Sciatic nerve (tissue), 2 donors: ENCODE measurements at places on chromosomes 6 and 20.

GRCh38 chr20:40810332-40811000, 121.4 kb upstream of the MAFB start:
- no peak for DNase-seq

DNA sequence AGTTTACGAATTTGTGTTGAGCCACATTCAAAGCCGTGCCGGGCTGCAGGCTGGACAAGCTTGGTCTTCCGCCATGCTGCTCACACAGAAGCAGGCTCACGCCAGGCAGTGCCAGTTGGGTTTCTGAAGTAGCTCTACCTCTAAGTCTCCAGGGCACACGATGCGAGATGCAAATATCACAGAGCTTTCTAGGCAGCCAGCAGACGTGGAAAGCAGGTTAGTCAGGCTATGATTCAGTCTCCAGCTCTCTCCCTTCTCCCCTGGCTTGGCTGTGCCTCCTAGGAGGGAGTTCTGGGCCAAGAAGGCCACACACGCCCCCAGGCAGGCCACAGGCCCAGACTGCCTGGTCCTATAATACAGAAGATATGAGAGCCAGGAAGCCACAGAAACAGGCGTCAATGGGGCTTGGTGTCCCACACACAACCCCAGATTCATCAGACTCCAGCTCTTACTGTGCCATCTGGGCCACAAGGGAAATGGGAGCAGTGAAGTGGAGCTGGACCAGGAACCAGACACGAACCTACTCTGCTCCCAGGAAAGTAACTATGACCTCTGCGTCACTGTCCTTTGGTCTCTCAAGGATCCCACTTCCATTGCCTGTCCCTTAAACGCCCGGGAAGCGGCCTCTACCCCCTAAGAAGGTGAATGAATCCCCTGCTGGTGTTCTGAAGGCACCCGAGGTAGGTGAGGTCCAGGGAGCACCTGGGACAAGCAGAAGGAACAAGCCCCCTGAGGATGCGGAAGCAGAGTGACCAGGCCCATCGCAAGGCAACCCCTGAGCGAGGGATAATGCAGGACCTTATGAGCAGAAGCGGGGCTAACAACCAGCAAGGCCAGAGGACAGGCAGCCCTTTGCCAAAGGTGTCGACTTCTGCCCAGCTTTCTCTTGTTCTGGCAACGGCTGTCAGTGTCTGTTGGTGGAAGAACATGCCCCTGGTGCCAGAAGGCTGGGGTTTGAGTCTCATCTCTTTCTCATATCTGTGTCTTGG, 61.2 kb downstream of the GFOD1 start:
- no peak for DNase-seq

DNA sequence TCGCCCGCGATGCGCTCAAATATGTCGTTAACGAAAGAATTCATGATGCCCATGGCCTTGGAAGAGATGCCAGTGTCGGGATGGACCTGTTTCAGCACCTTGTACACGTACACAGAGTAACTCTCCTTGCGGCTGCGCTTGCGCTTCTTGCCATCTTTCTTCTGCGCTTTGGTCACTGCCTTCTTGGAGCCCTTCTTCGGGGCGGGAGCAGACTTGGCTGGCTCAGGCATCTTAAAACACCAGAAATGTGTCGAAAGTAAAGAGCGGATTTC, 36.4 kb downstream of the HFE start:
- DNase-seq: peak; percentile 84

DNA sequence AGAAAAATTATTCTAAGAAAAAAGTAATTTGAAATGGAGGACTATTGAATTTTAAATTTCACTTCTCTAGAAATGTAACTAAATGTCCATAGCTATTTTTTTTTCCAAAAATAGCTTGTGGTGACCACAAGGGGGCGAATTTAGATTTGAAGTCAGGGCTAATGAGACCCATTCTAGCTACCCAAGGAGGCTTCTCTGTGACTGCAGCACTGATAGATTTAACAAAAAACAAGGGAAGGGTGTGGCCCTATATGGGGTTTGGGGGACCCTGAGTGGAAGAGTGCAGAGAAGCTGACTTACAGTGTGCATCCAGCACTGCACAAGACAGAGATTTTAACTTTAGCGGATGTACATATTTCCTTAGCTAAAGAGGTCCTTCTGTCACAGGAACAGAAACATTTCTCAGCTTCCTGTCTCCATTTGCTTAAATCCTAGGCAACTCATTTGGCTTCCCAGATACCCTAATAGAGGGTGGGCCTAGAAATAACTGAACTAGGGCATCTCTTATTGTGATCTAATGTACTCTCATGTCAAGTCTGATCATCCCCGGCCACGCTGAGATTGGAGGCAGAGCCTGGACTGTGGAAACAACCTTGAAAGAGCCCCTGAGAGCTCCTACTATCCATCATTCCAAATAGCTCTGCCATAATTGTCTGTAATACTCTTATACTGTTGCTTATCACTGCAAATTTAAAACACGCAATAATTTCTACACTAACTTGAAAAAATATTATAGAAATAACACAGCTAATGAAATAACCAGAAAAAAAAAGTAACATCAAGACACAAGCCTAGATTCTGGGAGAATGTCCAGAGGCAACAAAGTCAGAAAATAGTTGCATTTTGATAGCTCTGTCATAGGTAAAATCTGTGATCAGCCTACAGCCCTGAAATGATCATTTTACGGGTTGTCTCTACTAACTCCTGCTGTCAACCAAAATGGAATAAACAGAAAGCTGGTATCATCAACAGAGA, 93.6 kb downstream of the SNAP91 start:
- DNase-seq: no peak

DNA sequence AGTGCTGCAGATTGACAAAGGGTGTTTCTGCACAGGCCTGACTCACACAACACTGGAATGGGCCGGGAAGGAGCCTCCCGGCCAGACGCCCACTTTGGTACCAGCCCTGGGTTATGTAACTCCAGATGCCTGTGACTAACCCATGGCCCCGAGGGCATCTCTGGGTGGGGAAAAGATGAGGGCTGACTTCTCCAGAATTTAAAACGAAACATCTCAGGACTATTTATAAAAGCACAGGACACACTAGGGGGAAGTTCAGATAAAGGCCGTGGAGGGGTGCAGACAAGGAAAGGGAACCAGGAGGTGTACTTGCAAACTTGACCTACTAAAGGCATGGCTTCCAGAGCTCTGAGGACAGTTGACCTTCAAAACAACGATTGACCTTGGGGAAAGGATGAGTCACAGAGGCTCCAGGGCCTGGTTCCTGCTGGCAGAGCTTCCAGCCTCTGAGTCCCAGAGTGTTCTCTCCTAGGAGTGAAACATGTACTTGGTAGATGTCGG, 196.9 kb downstream of the NFATC2 start:
- no peak for DNase-seq

GRCh38 chr6:128463942-128464341, 56.5 kb downstream of the PTPRK start:
- DNase-seq: no peak

- DNase-seq: no peak
These were observed 28.4 kb upstream of the ANKRD60 start for GRCh38 chr20:58256842-58257241.

DNA sequence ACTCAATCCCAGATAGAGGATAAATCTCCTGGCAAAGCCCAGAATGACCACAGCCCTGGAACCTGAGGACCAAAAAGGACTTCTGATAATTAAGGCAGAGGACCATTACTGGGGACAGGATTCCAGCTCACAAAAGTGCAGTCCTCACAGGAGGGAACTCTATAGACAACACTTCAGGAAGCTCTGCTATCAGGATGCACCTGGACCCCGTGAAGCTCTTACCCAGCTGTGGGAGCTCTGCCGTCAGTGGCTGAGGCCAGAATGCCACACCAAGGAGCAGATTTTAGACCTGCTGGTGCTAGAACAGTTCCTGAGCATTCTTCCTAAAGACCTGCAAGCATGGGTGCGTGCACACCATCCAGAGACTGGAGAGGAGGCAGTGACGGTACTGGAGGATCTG, 992 bp downstream of the ZSCAN16 start:
- DNase-seq: no peak

DNA sequence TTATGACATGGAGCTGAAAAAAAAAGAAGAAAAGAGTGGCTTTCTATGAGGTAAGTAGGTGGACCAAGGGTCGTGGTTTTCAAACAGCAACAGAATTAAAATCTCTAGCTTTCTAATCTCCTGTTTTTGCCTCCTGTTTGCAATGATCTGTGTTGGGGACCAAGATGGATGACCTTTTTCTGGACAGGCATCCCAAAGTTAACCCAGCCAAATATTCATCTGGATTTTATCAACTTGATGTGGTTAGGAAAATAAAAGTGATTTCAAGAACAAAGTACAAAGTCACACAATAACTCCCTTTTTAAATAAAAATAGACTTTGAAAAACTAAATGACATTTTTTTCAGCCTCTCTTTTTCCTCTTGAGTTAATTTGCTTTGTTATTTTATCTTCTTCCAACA, 282.1 kb upstream of the PRDM1 start:
- DNase-seq: no peak

DNA sequence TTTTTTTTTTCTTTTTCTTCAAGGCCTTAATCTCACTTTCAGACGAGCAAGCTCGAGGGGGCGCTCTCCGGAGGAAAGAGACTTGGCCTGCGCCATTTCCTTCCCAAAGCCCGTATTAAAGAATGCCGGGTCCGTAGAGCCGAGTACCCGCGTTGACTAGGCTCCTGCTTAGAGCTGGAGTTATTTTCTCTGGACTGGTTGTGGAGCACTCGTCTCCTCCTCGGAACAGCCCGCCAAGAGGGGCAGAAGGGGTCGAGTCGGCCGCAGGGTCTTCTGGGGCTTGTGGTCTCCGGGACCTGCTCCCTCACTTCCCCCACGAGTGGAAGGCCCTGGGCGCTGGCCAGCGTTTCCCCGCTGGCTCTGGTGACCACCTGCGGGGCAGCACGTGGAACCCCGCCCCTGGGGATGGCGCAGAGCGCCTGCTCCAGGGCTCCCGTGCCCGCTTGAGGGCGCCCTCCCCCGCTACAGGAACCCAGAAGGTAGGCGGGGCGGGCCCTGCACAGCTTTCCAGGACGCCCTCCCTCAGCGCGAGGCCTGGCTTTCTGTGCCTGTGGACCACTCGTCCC, 2.7 kb upstream of the MEI4 start:
- peak; percentile 59 for DNase-seq

GRCh38 chr20:4018023-4018748, 2.8 kb upstream of the RNF24 start:
- DNase-seq: no peak

DNA sequence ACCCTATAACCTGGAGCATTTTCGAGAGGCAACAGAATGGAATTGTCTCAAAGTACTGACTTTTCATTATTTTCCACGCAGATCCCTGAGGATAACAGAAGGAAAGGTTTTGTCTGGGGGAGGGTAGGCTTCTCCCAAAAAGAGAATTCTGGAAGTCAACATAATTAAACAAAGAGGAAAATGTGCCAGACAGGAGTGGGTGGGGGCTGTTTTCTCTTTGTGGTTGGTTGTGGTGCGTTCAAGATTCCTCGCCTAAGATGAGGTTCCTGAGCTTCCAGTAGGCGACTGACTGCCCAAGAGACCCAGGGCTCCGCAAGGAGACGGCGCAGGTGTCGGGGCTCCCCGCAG, 70.4 kb downstream of the SOX4 start:
- no peak for DNase-seq

DNA sequence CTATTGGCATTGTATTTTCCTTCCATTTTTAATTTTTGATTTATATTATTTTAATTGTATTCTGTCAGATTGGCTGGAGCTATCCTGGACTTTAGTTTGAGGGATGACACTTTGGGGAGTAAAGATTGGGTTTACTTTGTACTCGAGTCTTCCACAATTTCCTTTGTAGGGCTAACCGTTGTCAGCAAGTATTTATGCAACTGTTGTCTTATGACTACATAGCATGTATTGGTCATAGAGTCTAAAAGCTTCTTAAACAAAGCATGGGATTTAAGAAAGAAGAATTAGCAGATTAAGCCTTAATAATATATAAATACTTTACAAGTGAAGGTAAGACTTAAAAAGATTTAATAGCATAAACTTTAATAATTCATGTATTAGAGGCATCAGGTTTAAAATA, 19.6 kb downstream of the FARS2 start:
- DNase-seq: no peak

- no peak for DNase-seq
These were observed 110.5 kb downstream of the MANEA start for GRCh38 chr6:95687839-95688238.

GRCh38 chr6:108937170-108937569, 88.9 kb downstream of the ARMC2 start:
- DNase-seq: no peak

- DNase-seq: no peak
These were observed 162.7 kb downstream of the CDK19 start for GRCh38 chr6:110652520-110652919.

- DNase-seq: no peak
These were observed 11.1 kb upstream of the FAM209A start for GRCh38 chr20:56513161-56514150.

DNA sequence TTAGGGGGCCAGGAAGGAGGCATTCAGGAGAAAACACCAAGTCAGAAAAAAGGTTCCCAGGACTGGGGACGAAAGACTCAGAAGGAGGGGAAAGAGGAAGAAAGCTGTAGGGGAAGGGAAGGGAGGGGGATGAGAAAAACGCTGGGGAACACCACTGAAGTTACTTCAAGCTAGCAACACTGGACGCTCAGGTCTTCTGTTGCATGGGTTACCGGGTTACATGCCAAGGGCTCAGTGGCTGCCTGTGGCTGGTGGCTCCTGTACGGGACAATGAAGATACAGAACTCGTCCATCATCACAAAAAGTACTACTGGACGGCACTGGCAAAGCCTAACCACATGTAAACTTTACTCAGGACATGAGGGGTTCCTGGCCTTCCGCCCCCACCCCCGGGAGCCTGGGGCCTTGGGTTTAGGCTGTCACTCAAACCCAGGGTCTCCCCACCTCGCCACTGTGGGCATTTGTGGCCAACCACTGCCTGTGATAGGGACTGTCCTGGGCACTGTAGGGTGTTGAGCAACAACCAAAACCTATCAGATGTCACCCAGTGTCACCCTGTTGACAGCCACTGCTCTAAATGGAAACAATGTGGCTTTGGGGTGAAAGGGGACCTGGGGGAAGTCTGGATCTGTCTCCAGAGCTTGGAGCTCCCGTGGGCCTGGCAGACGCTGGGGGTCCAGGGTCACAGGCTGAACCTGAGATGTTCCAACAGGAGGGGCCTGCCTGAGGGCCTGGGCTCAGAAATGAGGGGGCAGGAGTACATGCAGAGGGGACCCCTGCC, 40.3 kb upstream of the CD93 start:
- DNase-seq: peak; percentile 56

DNA sequence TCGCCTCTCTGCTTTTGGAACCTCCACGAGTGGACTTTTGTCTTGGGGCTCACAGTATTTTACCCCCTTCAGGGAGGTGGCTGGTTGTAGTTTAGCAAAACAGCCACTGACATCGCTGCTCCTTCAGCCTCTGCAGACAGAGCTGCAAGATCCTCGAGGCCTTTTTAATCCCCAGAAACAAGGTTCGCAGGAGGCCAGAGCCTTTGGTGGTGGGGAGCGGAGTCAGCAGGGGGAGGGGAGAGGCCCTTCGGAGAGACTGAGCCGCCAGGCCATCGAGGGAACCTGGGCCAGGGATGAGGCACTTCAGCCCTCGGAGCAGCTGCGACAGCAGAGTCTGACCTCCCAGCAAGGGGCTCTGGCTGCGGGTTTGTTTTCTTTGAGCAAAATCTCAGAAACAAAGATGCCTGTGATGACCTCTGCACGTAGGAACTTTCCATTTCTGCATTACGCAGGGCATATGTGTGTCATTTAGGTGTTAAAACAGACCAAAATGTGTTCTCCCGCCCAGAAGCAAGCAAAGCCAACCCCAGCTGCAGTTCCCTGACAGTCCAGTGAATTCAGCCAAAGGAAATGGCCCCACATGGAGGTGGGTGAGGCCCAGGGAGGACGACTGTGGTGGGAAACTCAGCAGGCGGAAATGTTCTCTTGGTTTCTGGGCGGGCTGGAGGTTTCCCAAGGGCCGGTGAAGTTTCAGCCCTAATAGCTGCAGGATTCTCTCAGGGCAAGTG, 171.2 kb upstream of the SULF2 start:
- DNase-seq: no peak

- no peak for DNase-seq
These were observed 90.2 kb upstream of the TOX2 start for GRCh38 chr20:43824309-43825050.
